Heart left ventricle (tissue), 16 donors: ENCODE measurements at places on chromosomes 4 and X. TPM values are rescaled to one million over a fixed set of nuclear protein-coding genes. Genes with fewer than 3 reads are reported as not detected.

Gene XIAP
- polyA plus RNA-seq, result 15.5 TPM

Gene FAT4
- polyA plus RNA-seq, result 1.3 TPM

Gene PCSK1N
- not detected for polyA plus RNA-seq

Gene CLDN34
- polyA plus RNA-seq, result not detected

Gene NXF3
- 0.08 TPM for polyA plus RNA-seq

- DNase-seq, result no peak
Measured at GRCh38 chr4:119971431-119972084, 95.1 kb downstream of the MAD2L1 start.

DNA sequence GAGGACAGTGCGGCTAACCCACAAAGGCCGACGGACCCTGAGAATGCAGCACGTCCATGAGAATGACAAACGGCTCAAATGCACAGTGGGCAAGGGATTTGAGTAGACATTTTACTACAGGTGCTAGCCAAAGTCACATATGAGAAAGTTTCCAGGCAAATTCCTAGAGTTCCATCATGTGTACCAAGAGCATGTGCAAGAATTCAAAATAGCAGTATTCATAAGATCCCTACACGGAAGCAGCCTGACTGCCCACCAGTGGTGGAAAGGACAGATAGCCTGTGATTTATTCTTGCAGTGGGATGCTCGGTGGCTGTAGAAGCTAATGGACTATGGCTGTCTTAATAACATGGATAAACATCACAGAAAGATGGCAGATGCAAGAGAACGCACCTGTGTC is 68.0 kb downstream of the RGS12 start:
- DNase-seq, result no peak

DNA sequence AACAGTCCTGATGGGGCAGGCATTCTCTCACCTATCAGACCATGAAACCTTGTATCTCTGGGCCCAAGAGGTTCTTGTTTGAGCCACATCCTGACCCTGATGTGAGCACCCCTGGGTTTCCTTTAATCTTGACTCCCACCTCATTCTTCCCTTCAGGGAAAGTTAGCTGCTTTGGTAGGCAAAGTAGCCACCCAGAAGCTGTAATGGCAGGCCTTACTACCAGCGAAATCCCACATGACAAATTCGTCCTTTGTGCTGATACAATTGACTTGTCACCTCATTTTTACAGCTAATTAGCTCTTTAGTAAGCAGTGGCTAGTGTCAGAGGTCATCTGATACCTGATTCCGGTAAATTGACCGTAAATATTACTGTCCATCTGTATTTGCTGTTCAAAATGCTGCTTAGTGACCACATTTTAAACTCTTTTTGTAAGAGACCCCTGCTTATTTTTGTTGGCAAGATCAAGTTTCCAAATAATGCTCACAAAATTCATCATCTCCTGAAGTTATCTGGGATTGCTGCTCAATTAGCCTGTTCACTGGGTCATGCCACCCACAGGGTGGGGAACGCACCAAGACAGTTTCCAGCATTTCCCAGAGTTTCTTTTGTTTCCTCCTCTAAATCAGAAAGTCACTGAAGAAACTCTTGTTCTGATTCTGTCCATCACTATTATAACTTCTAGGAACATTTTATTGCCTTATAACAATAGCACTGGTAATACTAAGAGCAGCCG is 329.7 kb downstream of the GPAT3 start:
- DNase-seq, result no peak

DNA sequence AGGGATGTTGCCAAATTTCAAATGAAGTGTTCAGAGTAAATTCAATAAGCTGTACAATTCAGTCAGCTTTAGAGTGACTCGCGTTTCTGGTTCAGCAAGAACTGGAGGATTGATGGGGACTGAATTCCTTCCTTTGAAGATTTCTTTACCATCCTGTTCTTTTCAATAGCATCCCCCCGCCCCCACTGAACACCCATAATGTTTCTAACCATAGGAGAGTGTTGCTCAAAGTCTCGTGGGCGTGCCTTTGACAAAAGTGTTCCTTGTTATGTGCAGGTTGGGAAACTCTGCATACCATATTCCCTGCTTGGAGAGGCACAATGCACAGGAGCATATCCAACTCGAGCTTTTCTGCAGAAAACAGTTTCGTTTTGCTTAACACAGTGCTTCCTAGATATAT is 323.5 kb upstream of the CASK start:
- no peak for DNase-seq

DNA sequence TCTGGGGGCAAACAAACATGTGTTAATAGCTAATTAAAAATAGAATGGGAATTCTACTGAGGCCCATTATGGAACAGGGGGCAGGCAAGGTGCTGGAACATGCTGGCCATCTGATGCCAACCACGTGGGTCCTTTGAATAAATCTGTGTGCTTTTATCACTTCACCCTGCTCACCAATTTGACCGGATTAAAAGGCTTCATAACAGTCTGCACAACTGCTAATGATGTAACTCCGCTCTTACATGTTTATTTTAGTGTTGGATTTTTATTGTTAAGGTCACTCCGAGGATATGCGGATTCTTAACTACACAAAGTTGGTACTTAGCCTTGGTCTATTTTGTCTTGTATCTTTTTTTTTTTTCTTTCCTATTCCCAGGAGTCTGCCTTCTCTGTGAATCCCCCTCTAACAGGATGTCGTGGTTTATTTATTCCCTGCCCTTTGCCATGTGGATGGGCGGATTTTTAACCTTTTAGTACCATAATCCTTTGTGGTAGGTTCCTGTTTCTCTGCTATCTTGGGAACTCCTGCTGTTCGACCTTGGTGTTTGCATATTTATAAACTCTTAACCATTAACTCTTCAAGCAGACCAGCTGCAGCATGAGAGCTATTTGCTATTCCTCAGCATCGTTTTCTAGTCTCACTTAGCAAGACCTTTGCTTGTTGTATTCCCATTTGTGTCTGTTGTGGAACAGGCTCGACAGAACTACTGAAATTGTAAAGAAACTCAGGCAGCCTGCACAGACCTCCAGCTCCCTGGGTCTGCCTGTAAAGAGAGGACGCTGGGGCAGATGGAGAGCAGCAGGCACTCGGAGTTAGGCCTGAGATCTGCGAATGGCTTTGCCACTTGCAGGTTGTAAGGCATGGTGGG is 38.0 kb downstream of the TRIM2 start:
- no peak for DNase-seq

- no peak for DNase-seq
Measured at GRCh38 chr4:81454948-81455347, 16.8 kb downstream of the RASGEF1B start.

DNA sequence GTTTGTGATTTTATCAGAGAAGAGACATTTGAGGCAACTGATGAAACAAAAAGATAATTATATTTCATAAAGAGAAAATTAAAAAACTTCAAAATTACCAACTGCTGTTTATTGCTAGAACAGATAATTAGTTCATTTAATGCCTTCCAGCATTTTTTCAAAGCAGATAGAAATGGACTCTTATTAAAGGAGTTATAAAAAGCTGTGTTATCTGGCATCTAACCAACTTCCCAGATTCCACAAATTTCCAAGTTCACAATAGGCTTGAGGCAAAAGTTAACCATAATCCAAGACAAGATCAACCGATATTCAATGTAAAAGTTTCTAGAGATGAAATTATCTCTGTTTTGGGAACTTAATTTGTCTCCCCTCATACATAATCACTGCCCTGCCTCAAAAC is 152.4 kb downstream of the TSPAN5 start:
- no peak for DNase-seq
